ENCODE measurements at places on chromosomes 4 and X.

DNA sequence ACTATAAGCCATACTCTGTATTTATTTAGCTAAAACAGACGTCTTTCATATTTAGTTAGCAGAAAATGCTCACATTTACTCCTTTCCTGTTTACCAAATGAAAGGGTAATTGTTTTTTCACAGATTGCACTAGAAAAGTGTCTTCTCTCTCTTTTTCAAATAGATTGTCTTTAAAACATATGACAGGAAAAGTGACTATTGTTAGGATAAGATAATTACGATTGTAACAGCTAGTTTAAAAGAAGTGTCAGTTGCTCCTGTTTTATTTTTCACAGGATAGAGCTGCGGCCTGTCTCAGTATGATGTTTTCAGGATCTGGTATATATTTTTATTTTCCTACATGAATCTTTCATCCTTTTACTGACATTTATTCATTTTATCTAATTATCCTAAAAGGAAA lies 353.5 kb downstream of the FBXO8 start:
- DNase-seq, result no peak

DNA sequence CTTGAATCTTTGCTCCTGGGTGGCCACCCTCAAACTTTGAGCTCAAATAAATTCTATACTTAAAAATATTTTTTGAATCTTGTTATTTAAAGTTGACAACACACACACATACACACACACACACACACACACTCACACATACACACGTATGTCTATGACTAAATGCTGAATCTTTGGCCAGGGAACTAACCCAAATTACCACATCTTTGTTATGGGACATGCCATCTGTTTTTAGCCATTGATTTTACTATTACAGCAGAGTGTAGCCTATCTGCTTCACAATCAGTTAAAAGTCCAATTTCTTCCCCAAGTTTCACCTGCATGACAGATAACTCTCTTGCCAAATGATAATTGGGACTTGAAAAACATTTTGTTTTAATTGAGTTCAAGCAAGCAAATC lies 45.0 kb upstream of the USP46 start:
- no peak for DNase-seq

- no peak for DNase-seq
Observed at GRCh38 chrX:150779385-150779784, 86.2 kb downstream of the MTMR1 start.

GRCh38 chr4:53830511-53830910 lies 233.9 kb downstream of the CHIC2 start:
- no peak for DNase-seq

All from stimulated activated CD4-positive, alpha-beta T cell treated with anti-CD3 and anti-CD28 coated beads, Interleukin-15, amount 100 ng/mL, for 48 hours (primary cell).